ENCODE measurements at places on chromosomes 12 and 14.

GRCh38 chr12:13537623-13538022 is 341.1 kb downstream of the EMP1 start:
- DNase-seq, result no peak

DNA sequence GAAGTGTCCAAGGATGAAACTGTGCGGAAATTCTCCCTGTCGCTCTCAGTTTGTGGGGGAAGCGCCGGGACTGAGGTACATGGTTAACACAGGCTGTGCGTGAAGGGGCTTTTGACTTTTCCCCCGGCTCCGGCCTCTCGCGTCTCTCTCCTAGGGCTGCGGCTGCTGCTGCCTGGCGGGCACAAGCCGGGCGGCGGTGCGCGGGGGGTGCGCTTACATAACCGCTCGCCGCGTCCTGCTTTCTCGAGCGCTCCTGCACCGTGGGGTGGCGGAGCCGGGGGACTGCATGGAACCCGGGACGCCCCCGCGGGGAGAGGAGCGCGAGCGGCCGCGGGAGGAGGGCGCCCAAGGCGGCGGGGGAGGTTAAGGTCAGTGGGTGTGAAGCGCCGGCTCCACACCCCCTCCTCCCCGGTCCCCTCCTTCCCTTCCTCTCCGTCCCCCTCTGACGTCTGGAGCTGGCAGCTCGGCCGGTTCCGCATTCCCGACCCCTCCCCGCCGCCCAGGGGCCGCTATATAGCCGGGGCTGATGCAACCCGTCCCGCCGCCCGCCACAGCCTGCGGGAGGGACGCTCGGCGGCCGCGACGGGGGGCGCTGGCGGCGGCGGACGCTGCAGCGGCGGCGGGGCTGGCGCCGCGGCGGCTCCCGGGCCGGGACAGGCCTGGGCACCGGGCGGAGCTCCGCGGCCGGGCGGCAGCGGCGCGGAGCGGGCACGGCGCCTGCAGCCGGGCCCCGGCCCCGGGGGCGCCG is at the start of gene JDP2:
Gene JDP2 (plus strand): TSS at position 541 of the 748 bp plus-strand sequence. CDS start 9,899 bp downstream, outside the sequence.
- peak; percentile 12 for DNase-seq

DNA sequence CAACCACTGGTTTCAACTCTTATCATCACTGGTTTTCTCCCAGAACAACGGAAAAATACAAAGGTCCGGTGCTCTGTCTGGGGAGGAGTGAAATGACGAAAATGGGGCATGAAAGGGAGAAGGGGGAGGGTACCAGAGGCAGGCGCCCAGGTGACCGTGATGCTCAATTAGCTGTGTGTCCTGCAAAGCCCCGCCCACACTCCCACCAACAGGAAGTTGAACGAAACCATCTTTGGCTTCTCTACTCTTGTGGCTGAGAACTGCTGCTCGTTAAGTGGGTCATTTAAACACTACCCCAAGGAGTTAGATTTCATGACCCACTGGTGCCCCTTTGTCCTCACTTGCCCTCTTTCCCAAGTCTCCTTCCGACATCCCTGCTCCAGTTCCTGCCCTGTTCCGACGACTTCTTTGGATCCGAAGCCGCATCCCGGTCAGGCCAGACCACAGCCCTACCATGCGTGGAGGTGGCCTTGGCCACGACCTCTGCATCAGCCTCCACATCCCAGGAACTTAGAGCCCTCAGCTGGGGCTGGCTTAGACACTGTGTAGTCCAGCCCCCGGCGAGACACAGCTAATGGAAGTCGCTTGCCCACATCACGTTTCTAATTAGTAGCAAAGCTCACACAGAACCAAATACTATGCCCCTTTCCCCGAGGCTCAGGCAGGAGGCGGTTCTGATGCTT is 11.4 kb upstream of the LRTM2 start:
- DNase-seq, result no peak

DNA sequence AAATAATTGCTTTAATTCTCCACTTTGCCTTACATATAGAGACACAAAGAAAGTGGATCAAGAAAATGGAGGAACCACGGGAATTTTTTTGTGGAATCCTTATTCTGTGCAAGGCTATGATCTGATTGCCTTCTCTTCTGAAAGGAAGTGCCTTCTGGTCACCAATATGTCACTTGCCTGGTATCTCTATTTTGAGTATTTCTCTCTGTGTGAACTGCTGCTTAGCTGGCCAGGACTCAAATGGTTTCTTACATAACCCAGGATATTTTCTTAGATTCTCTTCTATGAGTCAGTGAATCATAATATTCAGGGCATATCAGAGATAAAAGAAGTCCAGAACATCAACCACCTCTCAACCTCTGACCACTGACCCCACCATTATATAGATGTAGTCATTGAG is 156.1 kb downstream of the DIO2 start:
- no peak for DNase-seq

- no peak for DNase-seq
Observed at GRCh38 chr12:10551375-10551774, 45.7 kb downstream of the EIF2S3B start.

All from stimulated activated CD4-positive, alpha-beta T cell treated with anti-CD3 and anti-CD28 coated beads, Interleukin-2, amount 100 ng/mL, for 48 hours (primary cell).